ENCODE measurements at places on chromosomes 4 and X.
A peak's percentile ranks its signal among the peaks of the same experiment; 100 is the strongest.

GRCh38 chr4:166498546-166498945, 625.5 kb downstream of the TLL1 start:
- DNase-seq: no peak

- DNase-seq: no peak
These were observed 3.7 kb upstream of the CT47C1 start for GRCh38 chrX:119069128-119069527.

- no peak for DNase-seq
These were observed 96.5 kb downstream of the CHRDL1 start for GRCh38 chrX:110699109-110699508.

DNA sequence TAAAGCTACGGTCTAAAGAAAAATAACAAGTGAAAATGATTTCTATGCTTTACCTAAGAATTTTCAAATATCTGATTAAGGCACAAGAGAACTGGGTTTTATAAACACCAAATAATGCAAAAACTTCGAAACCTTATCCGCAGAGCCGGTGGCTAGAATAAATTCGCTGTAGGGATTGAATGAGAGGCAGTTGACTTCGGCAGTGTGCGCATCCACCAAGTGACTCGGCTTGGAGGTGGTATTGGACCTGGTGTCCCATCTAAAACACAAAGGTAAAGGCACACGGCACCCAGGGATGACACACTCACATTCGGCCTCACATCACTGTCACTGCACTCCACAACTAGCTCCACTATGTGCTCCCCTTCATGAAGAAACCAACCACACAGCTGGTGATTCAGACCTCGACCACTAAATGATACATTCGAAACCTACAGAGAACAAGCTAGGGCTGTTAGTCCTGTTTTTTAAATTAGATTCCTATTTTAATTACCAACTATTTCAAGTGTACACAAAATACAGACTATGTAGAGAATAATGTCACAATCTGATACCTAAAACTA, 17.5 kb downstream of the RBBP7 start:
- DNase-seq: no peak

GRCh38 chr4:152673489-152673888, 6.3 kb downstream of the TMEM154 start:
- DNase-seq: no peak

DNA sequence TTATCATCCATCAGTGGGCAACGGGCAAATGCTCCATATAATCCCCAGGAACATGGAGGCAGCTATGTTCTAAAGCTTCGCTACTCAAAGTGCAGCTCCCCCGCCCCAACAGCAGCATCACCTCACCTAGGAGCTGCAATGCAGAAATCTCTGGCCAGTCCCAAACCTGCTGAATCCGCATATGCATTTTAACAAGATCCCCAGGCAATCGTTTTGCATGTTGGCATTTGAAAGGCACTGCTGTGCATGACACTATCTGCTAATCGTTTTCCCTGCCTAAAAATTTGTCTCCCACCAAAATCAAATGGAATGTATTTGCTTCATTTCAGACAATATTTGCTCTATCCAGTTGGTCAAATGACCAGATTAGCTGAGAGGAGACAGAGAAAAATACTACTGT, 15.2 kb downstream of the ADGRG2 start:
- no peak for DNase-seq

DNA sequence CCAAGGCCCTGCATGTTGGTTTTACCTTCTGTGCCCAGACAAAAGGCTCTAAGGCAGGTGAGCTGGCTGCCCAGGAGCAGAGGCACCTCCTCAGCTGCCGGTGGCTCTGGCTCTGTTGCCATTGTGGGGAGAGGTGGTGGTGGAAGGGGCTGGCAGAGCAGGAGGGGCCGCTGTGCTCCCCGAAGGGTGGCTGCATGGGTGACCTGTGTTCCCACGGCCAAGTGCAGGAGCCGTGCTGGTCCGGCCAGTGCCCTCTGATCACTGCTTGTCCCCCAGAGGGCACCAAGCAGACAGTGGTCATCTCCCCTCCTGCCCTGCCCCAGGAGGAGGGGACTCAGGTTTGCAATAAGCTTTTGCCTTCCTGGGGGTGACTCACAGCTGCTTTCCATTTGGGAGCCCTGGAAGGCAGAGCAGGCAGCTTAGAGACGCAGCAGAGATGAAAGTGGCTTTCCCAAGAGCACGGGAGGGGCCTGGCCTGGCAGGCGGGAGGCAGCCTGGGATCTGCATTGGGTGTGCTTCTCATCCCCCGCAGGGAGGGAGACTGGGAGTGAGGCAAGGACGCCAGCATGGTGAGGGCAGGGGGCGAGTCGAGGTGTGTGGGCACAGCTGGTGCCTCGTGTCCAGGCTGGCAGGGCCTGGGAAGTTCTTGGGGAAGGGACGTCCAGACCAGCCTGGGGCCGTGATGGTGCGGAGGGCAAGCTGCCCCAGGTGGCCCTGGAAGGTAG, 28.7 kb downstream of the DOK7 start:
- no peak for DNase-seq

- no peak for DNase-seq
These were observed 15.3 kb downstream of the SEPSECS start for GRCh38 chr4:25144870-25145481.

DNA sequence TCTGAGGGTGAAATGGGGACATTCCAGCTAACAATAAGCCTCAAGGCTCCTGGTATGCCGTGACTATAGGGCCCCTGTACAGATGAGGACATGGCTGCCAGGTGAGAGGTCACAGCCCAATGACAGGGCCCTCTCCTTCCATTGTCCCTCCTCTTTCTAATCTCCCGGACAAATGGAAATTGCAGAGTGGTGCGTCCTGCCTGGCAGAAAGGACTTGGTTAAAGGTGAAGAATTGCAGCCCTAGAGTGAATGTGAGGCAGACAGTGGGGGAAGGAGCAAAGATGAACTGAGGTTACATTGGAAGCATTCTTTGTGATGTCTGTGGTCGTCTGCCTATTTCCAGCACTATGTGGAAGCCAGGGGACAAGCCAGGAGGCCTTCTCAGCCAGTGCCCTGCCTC, 6.7 kb upstream of the UCP1 start:
- no peak for DNase-seq

DNA sequence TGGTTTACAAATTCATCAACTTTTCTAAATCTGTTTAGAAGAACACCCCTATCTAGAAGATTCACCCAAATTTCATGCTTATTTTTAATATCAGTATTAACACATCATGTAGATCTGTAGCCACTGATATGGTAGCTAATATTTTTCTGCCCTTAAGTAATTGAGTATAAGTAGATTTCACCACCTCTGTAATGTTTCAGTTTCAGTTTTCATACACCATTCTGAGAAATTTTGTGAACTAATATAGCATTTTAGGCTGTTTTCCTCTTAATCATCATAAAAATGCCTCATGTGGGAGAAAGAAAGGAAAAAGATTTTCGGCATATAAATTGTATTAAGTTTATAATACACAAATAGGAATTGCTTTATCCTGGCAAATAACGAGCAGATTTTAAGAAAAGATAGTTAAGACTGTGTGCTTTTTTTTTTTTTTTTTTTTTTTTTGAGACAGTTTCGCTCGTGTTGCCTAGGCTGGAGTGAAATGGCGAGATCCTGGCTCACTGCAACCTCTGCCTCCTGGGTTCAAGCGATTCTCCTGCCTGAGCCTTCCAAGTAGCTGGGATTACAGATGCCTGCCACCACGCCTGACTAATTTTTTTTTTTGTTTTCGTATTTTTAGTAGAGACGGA, 21.4 kb upstream of the RBPJ start:
- DNase-seq: no peak

DNA sequence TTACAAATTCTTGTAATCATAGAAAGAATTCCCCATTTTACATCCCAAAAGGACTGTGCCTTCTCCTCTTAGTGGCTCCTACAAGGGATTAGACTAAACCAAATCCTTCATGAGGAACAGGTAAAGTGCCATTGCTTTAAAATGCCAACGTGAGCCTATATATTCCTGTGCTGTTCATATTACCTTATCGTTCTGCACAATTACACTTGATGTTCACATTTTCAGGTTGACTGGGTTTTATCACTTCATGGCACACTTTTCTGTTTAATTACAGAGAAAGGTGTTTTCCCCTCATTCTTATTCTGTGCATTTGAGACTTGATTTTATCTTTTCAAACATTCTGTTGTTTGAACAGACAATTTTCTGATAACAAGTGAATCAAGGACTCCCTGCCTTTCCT, 645.6 kb upstream of the FTHL17 start:
- no peak for DNase-seq

DNA sequence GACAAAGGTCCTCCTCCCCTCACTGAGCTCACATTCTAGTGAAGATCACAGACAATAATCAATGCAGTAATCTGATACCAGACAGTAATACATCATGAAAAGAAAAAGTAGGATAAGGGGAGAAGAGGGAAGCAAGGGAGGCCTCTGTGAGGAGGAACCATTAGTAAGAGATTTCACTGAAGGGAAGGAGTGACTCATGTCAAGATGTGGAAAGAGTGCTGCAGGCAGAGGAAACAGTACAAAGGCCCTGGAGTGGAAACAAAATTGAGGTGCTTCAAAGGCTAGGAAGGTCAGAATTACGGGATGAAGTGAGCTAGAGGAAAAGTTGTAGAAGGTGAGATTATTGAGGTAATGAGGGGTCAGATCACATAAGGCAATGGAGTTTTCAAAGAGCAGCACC, 38.1 kb downstream of the LAMTOR3 start:
- no peak for DNase-seq

GRCh38 chrX:20067709-20068561, 48.8 kb downstream of the MAP7D2 start:
- DNase-seq: no peak

- no peak for DNase-seq
These were observed 210.4 kb downstream of the SPRY1 start for GRCh38 chr4:123606946-123607542.

GRCh38 chrX:38563030-38563429, 1.7 kb downstream of the TSPAN7 start:
- DNase-seq: no peak

GRCh38 chr4:179165862-179166261, 1723.6 kb upstream of the AGA start:
- no peak for DNase-seq

- no peak for DNase-seq
These were observed 169.6 kb upstream of the MXRA5 start for GRCh38 chrX:3516051-3516541.

- DNase-seq: no peak
These were observed 164.4 kb upstream of the CPEB2 start for GRCh38 chr4:14837860-14838259.

DNA sequence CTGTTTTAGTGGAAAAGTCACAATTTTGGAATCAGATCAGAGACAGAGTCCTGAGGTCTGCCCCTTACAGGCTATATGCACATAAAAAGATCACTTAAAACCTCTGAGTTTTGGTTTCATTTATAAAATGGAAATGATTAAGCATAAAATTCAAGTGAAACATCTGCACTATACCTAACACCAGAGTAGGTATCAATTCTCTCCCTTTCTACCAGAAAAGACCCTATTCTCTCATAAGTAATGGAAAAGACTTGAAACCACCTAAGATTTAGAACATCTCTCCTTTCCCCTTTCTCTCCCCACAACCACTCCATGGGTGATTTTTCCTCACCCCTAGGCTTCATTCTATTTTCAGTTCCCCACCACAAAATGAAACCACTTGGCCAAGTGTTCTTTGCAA, 907 bp downstream of the LHFPL1 start:
- no peak for DNase-seq

GRCh38 chrX:134753718-134754008, 95.4 kb upstream of the PLAC1 start:
- no peak for DNase-seq

DNA sequence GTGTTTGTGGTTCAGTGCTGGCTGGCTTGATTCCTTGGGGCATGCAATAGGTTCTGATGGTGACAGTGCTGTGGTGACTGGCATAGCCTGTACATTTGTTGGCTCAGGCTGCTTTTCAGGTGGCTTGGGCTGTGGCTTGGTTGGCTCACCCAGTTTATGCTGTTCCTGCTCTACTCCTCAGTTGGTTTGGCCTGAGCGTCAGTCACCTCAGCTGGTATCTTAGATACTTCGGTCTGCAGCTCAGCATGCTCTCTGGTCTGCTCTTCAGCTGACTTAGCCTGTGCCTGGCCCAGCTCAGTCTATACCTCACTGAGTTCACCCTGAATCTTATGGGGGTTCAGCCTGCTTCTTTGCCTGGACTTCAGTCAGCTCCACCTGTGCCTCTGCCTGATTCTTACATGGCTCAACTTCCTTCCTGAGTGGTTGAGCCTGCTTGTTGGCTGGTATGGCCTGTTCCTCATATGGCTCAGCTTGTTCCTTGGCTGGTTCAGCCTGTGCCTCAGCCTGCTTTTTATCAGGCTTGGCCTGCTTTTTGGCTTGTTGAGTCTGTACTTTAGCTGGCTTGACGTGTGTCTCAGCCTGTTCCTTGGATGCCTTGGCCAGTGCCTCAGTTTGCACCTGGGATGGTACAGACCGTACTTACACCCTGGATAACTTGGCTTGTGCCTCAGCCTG, 170.6 kb downstream of the MSN start:
- DNase-seq: no peak

GRCh38 chrX:5876984-5877596, 351.6 kb downstream of the NLGN4X start:
- no peak for DNase-seq

DNA sequence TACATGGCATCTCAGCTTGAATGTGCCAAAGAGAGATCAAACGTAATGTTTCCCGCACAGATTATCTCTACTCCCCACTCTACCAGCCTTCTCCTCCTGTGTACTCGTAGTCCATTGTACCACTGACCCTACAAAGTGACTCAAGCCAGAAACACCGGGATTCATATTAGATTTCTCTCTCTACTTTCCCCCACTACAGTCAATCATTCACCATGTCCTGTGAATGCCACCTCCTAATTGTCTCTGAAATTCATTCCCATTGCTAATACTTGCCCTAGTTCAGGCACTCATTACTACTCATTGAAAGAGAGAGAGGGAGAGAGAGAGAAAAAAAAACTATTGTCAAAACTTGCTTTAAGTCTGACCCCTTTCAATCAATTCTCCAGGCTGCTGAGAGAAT, 78.2 kb upstream of the LHFPL1 start:
- no peak for DNase-seq

DNA sequence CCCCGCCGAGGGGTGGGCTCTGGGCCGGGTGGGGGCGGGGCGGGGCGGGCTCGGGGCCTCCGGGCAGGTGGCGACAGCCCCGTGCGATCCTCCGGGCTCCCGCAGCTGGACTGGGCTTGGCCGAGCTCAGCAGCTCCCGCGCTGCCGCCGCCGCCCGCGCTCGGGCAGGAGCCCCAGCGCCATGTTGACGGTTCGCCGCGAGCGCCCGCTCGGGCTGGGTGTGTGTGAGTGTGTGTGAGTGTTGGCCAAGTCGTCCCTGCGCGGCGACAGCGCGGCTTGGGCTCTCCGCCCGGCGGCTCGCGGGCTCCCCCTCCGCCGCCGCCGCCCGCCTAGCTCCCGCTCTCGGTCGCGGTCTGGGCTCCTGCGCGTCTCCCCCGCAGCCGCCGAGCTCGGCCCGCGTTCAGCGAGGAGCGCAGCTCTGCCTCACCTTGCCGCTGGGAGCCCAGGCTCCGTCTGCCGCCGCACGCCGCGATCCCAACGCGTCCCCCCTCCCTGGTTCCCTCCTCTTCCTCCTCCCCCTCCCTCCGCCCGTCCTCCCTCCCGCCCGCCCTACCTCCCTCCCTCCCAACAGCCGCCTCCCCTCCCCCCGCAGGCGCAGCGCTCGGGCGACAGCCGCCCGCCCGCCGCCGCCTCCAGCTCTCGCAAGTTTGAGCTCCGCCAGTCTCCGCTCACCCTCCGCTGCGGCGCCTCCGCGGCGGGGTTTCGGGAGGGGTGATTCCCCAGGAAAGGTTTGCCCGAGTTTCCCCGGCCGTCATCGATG, at the start of gene BCOR:
TSS of gene BCOR (minus strand) at position 455 of the 760 bp plus-strand sequence. CDS start 20,029 bp downstream, outside the sequence.
- DNase-seq: peak; percentile 65

GRCh38 chrX:130770615-130771014, 132.4 kb downstream of the ENOX2 start:
- DNase-seq: no peak
